ENCODE measurements at places on chromosomes 2 and 18.

DNA sequence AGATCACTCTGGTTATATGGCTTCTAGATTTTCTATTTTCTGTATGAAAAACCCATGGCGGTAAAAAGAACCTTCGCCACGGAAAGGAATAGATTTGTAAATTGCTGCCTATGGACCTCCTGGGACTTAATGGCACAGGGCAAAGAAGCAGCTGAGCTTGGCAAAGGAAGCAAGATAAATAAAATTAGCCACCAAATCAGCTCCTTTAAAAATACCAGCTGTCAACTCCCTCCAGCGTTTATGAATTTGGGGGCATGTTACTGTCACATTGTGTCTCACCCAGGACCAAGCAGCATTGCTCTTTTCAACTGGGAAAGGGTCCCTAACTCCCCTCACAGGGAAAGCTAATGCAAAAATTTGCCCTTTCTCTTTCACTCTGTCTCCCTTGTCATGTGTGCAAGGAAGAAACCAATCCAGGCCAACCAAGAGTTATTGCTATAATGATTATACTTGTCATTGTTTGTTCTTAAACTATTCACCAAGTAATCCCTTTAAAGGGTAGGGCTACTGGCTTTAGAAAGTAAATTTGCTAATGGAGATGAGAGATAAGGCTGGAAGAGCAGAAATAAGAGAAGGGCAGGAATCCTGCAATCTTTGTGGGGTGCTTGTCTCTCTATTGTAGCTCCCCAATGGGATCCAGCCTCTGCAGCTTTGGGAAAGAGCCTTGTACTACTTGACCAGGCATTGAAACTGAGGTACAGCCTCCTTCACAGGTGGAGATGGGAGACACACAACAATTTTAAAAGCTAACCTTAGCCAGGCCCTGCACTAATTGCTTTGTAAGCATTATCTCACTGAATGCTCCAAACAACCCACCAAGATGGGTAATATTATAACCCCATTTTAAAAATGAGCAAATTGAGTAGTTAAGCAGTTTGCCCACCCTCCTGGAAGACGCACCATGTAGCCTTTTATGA, 119.1 kb upstream of the KLF7 start:
- DNase-seq: no peak

DNA sequence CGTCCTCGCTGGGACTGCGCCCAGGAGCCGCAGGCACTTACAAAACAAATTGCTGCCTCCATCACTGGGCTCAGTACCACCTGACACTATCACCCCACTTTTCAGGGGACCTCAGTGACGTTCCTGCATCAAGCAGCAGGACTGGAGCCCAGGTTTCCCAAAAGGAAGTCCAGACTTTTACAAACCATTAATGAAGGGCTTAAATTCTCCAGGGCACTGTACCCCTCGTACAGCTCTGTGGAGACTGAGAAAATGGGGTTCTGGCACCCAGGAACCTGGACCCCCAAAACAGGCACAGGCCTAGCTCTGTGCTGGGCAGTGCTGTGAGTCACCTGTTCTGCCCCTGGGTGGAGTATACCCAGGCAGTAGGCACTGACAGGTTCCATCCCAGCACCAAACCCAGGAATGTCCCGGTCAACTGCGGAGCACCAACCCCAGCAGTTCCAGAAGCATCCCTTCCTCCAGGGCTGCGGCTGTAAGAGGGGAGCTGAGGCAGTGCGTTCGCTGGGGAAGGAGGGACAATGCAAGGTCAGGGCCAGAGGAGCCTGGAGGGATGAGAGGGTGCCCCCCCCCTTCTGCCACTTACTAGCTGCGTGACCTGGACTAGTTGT, 24.6 kb upstream of the NOTO start:
- DNase-seq: no peak

- no peak for DNase-seq
Observed at GRCh38 chr18:74539289-74539688, 5.0 kb downstream of the CNDP1 start.

DNA sequence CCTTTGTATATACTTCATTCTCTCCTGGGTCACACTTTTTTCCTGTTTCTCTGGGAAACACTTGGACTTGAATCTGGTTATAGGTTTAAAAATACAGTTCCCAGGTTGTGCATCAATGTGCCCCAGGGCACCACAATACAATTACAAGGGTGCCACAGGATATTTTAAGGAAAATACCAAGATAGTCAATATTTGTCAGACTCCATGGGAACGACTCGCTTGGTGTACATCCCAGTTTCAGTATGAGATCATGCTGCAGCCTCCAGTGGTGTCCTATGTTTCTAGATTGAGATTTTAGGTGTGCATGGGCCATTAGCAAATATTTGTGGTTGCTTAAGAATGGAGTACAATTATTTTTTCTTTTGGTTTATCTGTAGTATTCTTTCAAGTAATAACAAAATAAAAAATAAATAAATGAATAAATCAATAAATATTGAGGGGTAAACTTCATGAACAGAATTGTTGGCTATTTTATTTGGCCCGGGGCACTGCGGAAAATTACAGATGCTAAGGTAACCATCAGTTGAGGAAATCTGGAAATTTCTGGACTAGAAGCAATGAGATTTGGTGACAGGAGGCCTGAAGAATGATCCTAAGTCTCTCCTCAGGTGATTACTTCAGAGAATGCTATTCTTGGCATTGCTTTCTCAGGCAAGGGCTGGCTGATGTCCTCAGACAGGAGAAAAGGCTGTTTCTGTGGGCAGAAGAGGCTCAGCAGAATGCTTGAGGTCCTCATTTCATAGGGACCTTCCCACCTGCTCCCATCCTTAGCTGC, 649.3 kb upstream of the SOX11 start:
- no peak for DNase-seq

- no peak for DNase-seq
Observed at GRCh38 chr2:143584936-143585335, 455.7 kb downstream of the ARHGAP15 start.

DNA sequence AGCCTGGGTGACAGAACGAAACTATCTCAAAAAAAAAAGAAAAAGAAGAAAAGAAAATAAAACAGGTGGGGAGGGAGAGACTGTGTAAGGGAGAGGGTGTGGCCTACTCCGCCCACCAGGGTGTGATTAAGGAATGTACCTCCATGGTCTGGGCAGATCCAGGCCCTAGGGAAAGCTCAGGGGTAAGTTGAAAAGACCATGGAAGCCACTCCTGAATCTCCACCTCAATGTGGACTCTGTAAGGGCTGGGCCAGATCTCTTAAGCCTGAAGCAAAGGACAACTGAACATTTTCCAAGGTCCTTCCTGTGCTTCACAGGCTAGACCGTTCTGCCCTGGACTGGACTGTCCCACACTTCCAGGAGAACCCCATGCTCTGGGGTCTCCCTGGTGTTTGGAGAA, 9.7 kb upstream of the ATG16L1 start:
- DNase-seq: no peak

- DNase-seq: no peak
Observed at GRCh38 chr2:116435648-116436047, 1378.8 kb upstream of the DDX18 start.

DNA sequence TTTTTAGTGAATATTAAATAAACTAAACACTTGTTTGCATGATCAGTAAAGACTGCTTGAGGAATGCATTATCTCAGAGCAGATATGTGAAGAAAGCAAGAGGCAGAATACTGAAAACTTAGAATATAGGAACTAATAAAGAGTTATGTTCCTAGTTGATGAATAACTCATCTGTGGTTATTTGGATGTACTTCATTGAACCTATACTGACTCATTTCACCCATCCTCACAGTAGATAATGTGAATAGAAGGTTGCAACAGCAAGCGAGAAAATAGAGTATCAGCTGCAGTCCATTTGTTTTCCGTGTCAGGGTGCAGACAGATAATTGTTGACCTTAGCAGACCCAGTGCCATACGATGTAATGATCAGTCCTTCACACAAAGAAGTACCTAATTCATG, 945.7 kb upstream of the LRRTM1 start:
- no peak for DNase-seq

- DNase-seq: no peak
Observed at GRCh38 chr18:61474341-61474740, 141.1 kb downstream of the CDH20 start.

DNA sequence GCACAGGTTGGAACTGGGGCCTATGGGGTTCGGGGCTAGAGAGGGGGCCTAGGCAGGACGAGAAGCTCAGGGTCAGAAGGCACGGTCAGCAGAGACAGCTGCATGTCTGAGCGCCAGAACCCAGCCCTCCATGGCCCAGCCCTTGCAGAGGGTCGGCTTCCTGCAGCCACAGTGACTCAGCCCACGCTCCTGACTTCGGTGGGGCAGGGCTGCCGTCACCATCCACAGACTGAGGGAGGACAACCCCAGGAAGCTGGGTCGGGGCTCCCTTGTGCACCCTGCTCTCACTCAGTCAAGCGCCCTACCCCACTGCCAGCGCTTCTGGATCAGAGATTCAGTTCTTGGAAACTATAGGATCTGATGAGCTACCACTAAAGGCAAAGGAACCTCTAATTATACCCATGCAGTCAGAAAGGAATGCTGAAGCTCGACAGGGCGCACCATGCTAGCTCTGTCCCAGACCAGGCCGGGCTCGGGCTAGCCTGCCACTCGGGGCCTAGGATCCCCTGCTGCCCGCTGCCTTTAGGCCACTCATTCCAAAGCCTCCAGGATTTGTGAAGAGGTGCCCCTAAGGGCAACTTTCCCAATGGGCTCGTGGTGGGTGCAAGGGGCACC, 3.0 kb downstream of the ACTR1B start:
- no peak for DNase-seq

DNA sequence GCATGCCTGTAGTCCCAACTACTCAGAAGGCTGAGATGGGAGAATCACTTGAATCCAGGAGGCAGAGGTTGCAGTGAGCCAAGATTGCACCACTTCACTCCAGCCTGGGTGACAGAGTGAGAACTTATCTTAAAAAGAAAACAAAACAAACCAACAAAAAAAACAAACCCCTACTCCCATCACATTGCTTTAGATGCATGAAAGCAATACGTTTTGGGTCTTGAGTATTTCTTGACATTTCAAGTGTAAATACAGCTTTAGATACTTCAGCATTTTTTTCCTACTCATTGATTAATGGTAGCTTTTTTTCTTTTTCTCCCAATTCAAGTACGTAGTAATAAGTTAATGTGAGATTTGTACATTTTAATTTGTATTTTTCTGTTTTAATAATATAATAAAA, 20.3 kb downstream of the RASGRP3 start:
- DNase-seq: no peak

DNA sequence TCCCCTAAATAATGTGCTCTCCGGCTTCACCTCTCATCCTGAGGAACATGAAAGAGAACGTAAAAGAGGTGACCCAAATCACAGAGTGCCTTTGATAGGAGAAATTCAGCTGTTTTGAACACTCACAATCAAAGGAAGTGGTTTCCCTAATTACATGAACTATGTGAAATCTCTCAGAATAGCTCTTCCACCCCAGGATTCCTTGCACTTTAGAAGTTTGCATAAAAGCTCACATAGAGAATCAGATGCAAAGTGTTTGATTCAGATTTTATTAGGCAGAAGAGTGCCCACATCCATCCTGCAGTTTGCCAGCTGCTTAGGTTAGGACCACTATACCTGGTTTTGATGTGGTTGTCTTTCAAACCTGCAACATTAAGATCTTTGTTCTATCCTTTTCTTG, 61.0 kb downstream of the MAP3K20 start:
- DNase-seq: no peak
